ENCODE measurements at places on chromosomes 16 and 17.

DNA sequence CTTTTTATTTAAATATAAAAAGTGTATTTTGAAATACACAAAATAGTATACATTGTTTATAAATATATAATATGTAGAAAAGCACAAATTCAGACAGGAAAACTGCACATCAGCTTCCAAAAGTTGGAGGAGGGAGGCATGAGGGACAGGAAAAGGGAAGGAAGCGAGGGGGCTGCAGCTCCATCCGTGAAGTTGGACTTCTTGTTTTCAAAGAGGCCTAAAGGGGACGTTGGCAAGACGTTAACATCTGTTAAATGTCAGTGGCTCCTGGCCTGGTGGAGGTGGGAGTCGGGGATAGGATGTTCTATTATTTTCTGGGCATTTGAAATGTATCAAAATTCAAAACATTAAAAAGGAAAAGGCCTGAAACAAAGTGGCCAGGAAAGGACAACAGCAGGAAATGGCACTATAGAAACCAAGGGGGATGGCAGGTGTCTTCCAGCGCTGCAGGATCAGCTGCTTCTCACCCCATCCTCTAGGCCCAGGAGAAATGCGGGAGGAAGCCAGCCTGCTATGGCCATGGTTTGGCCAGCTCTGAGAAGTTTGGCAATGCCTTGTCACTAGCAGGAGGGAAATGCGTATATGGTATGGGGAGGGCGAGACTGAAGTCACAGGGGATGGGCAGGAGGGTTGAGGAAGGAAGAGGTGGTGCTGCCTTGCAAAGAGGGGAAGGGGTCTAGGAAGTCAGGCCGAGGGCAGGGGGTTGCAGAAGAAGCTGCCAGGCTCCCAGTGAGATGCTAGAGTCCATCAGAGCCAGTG is 6.4 kb downstream of the CMTM2 start:
- DNase-seq = no peak

DNA sequence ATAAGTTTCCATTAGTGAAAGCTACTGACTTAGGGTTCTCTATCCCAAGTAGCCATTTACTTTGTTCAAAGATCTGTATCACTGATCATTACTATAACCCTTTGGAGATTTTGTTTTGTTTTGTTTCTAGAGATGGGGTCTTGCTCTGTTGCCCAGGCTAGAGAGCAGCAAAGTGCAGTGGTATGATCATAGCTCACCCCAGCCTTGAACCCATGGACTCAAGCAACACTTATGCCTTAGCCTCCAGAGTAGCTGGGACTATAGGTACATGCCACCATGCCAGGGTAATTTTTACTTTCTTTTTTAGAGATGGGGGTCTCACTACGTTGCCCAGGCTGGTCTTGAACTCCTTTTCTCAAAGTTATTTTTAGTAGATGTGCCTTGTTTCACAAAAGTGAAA is 154.7 kb downstream of the KCNJ2 start:
- DNase-seq = no peak

DNA sequence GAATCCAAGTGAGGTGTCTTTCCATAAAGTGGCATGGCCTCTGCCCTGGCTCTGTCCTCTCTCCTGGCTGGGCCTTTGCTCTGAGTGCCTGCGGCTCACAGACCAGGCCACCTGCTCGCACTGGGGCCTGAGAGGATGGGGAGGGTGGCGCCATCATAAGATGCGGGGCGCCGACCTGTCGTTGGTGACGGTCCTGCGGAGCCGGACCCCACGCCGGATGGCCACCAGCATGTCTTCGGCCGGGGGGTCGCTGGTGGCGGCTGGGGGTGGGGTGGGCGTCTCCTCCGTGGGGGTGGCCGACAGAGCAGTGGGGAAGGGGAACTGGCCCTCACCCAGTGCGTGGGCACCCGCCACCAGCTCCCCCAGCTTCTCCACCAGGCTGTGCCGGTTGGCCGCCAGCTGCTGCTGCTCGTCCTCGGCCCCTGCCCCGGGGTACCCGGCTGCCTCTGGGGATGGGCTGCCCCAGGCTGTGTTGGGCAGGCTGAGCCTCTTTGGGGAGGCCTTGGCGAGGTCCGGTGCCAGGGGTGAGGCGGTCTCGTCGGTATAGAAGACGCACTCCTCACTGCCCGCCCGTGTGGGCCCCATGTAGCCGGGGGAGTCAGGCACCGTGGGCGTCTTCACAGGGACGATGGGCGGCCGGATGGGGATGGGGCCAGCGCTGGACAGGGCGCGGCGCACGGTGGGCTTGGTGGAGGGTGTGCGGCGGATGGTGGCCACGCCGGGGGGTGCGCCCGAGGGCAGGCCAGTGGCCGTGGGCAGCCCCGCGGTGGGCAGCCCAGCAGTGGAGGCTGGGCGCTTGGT is 17.4 kb downstream of the IL34 start:
- no peak for DNase-seq

DNA sequence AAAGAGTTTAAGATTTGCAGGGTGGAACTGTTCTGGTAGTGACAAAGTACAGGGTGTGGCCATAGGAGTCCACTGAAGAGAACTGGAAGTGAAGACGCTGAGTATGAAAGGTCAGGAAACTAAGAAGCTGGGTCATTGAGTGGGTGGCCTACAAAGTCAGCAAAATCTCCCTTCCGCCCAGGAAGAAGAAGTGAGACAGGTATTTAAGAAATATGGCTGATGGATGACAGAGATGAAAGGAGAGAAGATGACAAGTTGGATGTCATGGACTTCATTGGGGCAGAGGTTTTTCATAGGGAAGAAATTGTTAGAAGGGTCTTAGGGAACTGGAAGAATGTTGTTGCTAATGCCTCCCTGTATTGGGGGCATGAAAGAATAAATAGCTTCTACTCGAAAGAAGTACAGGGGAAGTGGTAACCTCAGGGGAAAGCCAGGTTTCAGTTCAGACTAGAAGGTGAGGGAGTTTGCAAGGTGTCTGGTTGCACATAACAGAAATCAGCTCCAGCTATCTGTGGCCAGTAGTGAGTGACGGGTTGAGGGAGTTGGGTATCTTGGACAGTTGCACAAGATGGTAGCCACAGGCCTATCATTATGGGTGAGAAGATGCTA is 33.6 kb upstream of the MED13 start:
- DNase-seq = no peak

DNA sequence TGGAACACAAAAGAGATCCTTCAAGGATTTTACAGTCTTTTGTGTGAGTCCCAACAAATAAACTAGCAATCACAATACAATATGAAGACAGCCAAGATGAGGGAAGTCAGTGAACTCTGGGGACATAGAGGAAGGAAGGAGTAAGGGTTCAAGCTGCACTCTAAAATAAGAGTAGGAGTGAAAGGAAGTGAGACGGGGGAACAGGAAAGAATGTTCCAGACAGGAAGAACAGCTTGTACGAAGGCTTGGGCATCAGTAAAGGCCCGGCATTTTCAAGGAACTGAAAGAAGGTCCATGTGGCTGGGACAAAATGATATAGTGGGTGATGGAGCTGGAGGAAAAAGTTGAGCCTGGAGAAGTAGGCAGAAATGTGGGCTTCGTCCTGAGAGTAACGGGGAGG is 4.5 kb downstream of the CCL17 start:
- no peak for DNase-seq

GRCh38 chr16:81486540-81487061 is 42.0 kb downstream of the CMIP start:
- DNase-seq = no peak

GRCh38 chr16:4750896-4751295 is 16.1 kb downstream of the ZNF500 start:
- no peak for DNase-seq

DNA sequence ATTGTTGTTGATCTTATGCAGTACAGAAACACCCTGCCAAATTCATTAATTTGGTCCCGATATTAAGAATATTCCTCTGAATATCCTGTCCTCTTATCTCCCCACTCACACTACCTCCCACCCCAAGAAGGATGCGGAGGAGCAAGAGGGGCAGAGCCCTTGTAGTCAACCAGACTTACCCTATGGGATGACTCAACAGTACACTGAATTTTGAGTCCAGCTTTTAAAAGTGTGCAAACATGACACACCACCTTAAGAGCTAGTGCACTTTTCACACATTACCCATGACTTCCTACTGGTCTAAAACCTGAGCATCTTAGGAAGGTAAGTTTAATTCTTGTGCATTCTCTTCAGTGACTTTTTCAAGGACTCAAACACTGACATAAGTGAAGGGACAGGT is 9.5 kb downstream of the USP22 start:
- DNase-seq = no peak

All from effector memory CD8-positive, alpha-beta T cell (primary cell).